ENCODE measurements at places on chromosomes 6 and 20.

DNA sequence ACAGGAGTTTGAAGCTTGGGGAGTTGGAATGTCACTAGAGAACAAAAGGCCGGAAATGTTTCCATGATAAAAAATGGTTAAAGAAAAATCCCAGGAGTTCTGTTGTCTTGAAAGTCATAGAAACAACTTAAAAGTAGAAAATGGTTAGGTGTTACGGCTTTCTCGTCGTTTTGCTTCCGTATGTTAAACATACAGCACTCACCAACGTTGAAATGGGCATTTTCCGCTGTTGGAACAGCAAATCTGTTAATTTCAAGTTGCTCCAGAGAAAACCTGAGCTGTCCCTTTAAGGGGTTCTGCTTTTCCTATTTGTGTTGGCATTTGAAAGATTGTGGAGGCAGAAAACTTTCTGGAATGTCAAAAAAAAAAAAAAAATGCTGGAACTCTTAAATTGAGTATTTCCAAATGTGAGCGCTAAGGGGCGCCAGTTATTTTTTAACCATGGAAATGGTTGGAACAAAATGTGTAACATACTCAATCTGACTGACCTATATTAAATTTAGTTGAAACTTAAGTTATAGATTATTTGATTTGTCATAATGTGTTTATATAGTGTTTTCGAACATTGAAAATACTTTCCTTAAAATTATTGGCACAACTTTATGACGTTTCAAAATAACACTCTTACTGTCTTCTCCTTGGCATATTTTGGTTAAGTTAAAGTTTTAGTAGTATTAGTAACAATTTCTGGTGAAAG is 2.2 kb downstream of the QKI start:
- peak; percentile 46 for DNase-seq

GRCh38 chr20:17825960-17826843 is 126.4 kb downstream of the BANF2 start:
- no peak for DNase-seq

- DNase-seq, result no peak
Measured at GRCh38 chr6:28887796-28888496, 35.8 kb downstream of the TRIM27 start.

DNA sequence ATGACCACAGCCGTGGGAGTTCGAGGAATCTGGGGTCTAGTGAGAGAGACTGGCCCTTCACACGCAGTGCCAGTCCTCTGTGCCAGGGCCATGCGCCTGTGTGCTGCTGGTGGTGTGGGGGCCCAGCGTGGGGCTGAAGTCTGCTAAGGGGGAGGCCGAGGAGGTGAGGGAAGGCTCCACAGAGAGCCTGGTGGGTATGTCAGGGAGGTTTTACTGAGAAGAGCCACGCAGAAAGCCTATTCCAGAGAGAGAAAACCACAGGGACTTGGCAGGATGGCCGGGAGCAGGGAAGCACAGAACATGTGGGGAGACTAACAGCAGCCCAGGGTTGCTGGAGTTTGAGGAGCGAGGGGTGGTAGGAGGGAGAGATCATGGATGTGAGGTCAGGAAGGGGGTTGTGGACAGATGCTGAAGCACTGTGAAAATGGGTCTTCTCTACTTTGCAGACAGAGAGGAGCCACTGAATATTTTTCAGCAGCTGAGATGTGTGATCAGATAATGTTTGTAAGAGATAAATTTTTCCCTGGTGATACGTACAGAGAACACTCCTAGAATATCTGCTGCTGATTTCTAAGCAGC is 35.3 kb downstream of the DUSP22 start:
- DNase-seq, result no peak

- no peak for DNase-seq
Measured at GRCh38 chr6:7190791-7191190, 83.0 kb downstream of the RREB1 start.

- no peak for DNase-seq
Measured at GRCh38 chr6:56744528-56744927, 101.8 kb upstream of the DST start.

Measured in neural crest cell (in vitro differentiated cells).